ENCODE measurements at places on chromosomes 2 and 18.

GRCh38 chr2:197577446-197577845, 61.6 kb downstream of the MOB4 start:
- DNase-seq: no peak

GRCh38 chr2:227617316-227618230, at the start of gene SCYGR4:
Gene SCYGR4, plus strand, starts transcription at chr2:227617498. Its CDS starts 0 bp downstream, at chr2:227617498.
- DNase-seq: no peak

DNA sequence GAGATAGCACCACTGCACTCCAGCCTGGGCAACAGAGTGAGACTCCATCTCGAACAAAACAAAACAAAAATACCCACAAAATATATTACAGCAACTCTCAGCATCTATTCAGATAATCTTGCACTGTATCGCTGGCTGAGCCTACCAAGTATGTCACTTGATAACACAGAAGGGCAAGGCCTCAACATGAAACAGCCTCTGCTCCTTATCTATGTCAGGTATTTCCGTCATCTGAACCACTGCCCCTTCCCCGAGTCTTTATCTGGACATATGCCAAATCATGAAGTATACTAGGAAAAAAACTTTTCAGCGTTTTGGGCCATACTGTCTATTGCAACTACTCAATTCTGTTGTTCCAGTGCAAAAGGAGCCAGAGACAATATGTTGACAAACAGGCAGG, 17.7 kb downstream of the PDIA6 start:
- DNase-seq: no peak

DNA sequence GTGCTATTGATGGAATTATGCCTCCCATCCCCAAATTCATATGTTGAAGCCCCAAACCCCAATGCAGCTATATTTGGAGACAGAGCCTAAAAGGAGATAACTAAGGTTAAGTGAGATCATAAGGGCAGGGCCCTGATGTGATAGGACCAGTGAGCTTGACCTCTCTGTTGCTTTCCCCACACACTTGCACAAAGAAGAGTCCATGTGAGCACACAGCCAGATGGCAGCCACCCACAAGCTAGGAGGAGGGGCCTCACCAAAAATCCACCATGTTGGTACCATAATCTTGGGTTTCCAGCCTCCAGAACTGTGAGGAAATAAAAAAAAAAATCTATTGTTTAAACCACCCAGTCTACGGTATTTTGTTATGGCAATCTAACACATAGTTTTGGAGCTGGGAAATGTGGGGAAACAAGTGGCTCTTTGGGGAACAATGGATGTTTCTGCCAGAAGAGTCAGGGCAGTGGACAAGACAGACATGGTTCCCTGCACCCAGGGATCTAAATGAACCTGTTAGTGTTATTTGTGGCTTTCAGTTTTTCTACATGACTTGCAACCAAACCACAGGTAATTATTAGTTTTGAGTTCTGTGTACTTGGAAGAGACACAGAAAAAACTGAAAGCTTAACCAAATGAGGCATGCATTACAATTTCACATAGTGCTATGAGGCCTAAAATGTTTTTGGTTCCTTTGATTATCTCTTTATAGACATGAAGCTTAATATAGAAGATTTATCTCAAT, 259.1 kb downstream of the LTBP1 start:
- DNase-seq: no peak

GRCh38 chr2:167544602-167545001, 656.3 kb downstream of the XIRP2 start:
- no peak for DNase-seq

DNA sequence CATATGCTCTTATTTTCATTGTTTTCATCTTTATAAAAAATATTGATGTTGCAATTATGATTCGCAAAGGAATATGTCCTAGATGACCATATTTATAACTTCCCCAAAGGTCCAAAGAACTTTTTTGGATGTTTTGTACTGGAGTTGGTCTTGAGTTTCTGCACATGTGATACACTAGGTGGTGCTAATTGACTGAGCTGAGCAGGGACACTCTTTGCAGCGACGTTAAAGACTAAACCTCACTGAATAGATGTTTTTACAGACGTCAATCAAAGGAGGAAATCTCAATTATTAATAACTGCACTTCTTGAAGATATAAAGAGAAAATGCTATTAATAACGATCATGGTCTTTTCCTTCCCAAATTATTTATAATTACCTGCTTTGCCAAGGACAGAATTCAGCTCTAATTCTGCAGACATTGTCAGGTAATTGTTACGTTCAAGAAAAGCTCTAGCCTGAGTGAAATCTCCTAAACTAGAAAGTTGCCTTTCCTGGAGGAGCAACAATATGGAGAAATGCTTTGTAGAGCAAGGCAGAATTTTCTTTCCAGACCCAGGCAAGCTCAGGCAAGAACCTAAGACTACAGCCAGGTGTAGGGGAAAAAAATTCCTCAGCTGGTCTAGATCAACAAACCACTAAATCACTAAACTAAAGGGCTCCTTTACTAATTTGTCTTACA, 119.3 kb upstream of the RBBP8 start:
- peak; percentile 8 for DNase-seq

GRCh38 chr2:105815401-105815800, 70.7 kb downstream of the NCK2 start:
- no peak for DNase-seq

GRCh38 chr2:33509908-33510585, 33.6 kb downstream of the RASGRP3 start:
- no peak for DNase-seq

GRCh38 chr2:218896501-218897393, 16.1 kb downstream of the WNT10A start:
- peak; percentile 64 for DNase-seq

DNA sequence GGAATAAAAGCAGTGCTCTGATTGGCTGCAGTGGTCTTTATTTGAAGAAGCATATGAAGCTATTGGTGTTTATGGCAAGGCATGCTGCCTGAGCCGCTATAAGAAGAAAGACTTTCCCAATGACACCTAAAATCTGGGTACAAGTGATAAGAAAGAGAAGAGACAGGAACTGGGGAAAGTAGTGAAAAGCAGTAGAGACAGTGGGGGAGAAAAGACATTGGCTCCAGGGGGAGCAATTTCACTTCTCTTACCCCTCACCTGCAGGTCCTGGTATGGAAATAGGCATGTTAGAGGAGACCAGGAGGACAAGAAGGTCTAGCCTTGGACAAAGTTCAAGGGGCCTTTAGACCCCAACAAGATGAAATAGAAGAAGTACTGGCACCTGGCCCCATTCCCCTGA, 47.1 kb downstream of the PLCL1 start:
- no peak for DNase-seq

- no peak for DNase-seq
Observed at GRCh38 chr2:207290833-207291624, 125.3 kb upstream of the KLF7 start.

- no peak for DNase-seq
Observed at GRCh38 chr18:41457765-41458326, 497.2 kb upstream of the PIK3C3 start.

GRCh38 chr2:190060626-190061025, 1.9 kb downstream of the MSTN start:
- no peak for DNase-seq

- DNase-seq: no peak
Observed at GRCh38 chr2:75540994-75541393, 19.7 kb downstream of the EVA1A start.

DNA sequence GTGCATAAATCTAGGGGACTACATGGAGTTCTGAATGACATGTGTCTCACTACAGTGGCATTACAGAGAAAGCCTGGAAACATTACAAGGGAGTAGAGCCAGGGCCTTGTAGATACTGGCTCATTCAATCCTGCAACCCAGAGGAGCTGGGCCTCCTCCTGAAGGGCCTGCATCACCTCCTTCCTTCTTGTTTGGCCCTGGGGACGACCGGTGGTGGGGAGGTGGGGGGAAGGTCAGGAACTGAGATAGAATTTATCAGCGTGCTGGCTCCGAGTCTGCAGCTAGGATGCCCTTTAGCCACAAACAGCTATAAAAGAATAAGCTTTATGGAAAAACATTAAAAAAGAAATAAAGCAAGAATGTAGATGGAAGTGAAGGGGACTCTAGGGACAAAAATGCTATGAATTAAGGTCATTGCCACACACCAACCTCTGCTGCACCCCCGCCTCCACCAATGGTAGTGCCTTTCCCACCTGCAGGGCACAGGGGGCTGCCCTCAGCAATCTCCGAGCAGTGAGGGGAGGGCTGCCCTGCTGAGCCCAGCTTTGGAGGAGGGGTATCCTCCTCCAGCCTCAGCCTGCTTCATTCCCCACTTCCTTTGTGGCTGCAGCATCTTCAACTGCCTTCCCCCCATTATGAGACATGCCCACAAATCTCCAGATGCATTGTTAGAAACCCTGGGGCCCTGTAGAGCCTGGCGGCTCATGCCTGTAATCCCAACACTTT, 149.0 kb downstream of the MSH2 start:
- DNase-seq: no peak

DNA sequence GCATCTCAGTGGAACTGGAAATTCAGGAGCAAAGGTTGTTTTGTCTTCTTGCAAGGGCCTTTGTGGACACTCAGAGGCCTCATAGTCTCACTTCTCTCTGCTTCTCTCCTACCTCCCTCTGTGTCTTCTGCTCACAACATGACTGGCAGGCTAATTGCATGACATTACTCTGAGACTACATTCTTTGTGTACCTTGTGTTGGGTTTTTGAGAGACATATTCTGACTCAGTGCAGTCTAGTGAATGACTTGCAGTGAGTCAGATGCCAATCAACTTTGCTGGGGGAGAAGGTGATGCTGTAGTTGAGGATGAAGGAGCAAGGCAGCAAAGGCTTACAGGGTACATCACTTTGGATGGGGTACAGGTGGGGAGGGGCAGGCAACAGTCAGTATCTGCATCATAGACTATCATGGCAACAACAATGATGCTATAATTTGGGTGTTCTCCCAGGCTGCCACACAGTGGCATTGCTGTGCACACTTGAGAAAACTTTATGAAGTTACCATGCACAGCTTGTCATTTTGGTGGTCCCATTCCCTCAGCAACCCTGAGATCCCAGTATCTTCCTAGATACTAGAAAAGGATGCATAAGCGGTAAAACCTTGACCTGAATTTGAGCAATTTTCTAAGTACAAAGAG, 69.3 kb upstream of the SLC16A14 start:
- no peak for DNase-seq

DNA sequence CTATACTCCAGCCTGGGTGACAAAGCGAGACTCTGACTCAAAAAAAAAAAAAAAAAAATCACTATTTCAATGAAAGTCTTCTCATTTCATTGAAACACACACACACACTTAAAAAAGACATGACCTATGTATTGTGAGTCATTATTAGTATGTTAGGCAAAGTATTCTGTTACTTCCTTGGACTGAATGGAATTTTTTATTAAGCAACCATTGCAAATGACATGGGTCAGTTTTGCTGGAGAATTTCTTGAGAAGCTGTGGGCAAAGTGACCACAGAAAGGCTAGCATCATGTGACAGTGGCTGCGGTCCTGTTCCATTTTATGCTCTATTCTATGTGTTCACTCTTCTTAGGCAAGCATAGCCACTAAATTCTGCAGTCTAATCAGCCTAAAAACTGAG, 695.7 kb downstream of the TDRD15 start:
- no peak for DNase-seq

DNA sequence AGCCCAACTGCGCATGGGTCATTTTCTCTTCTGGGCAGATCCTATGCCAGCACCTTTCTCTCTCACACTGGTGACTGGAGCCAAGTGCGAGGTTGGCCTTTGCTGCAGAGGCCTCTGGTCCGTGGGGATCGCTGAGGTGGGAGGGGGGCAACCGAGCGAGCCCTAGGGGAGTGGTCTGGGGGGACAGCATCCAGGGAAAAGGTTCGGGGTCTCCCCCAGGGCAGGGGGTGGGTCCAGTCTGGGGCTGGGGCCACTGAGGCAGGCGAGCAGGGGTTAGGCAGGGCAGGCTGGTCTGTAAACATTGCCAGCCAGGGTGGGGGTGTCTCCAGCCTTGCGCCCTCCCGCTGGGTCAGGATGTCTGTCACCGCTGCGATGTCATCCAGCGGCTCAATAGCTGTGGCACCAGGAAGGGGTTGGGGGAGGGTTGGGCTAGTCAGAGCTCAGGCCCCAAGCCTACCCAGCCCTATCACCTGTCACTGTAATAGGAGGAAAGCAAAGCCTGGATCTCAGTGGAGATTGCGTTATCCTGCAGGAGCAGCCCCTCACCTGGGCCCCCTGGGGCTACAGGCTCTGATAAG, 4.7 kb downstream of the WDR54 start:
- no peak for DNase-seq

- no peak for DNase-seq
Observed at GRCh38 chr2:157443795-157444640, at the start of gene CYTIP. Gene CYTIP, minus strand, starts transcription at chr2:157444089. Its CDS starts 69 bp downstream, at chr2:157444020.

GRCh38 chr18:31585991-31586390, 5.7 kb upstream of the TTR start:
- DNase-seq: no peak

DNA sequence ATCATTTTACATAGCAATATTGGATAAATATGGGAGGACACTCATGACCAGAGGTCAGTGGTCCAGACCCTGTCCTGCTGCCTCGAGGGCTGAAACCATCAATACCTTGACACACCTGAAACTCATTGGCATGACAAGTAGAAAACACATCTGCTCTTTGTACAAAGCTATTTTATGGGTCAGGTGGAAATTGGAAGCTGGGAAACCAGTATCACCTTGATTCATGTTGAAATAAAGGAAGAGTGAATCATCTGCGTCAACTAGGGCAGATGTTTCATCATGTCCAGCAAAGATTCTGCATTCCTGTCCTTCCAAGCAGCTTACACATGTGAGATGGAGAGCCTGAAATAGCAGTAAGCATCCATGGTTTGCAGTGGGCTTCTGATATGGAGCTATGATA, 80.0 kb upstream of the ERBB4 start:
- DNase-seq: no peak

- no peak for DNase-seq
Observed at GRCh38 chr18:67520351-67520921, 3.9 kb upstream of the DSEL start.

DNA sequence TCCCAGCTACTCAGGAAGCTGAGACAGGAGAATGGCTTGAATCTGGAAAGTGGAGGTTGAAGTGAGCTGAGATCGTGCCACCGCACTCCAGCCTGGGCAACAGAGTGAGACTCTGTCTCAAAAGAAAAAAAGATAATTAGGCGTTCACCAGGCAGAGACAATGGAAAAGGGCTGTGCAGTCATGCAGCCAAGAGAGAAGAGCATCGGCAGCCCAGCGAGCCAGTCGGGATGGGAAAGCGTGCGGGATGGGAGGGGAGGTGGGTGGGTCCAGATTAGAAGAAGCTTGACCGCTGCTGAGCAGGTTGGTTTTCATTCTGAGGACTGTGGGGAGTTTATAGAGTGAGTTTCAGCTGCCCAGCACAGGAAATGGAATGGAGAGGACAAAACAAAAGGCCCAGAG, 15.0 kb upstream of the CYS1 start:
- no peak for DNase-seq

DNA sequence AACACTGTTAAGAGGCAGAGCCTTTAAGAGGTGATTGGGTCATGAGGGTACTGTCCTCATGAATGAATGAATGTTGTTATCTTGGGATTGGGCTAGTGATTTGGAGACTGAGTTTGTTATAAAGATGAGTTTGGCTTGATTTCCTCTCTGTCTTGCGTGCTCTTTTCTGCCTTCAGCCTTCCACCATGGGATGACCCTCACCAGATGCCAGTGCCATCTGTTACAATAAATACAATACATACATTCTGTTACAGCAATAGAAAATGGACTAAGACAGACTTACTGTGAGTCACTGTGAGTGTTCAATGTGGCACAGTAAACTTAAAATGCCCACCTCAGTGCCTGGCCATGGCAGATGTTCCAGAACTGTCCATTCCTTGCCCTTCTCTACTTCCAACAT, 95.0 kb upstream of the ZFP36L2 start:
- DNase-seq: peak; percentile 68

All from NCI-H1694 (cell line).